ENCODE measurements at places on chromosomes 16 and 17.
A peak's percentile ranks its signal among the peaks of the same experiment; 100 is the strongest.

- no peak for DNase-seq
These were observed 61.8 kb downstream of the SMG6 start for GRCh38 chr17:2241823-2242222.

DNA sequence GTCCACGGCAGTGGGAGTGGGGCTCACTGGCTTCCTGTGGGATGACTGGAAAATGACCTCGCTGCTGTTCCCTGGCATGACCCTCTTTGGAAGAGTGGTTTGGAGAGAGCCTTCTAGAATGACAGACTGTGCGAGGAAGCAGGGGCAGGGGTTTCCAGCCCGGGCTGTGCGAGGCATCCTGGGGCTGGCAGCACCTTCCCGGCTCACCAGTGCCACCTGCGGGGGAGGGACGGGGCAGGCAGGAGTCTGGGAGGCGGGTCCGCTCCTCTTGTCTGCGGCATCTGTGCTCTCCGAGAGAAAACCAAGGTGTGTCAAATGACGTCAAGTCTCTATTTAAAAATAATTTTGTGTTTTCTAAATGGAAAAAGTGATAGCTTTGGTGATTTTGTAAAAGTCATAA is 7.8 kb upstream of the RNF213 start:
- DNase-seq = peak; percentile 38

DNA sequence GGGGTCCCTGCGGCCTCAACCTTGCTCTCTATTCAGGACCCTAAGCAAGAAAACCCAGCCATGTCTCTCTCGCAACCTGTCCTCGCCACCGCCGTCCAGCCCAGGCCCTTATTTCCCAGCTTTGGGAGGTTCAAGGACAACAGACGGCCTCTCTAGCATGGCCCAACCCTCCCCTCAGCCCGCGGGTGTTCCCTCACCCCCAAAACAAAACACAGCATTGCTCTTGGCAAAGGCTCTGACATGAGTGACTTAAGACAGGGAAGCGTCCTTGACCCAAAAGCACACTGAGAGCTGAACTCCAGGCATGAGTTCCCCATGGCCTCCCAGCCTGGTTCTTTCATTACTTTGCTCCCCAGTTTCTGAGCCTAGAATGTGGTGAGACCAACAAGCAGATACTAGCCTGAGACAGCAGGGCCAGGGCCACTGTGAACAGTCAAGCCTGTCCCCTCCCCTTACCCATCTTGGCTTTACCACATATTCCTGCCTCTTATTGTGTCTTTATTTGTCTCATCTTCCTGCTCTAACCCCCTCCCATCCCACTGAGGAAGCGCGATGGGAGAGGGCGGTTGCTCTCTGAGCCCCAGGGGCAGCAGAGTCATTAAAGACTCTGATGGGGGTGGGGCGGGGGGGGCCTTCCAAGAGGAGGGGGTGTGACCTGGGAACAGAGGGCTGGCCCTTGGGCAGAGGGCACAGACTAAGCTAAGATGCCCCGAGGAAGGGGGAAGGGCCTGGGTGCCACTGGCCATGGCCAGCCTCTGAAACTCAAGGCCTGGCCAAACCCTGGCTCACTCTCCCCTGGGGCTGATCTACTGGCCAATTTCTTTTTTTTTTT is 11.8 kb downstream of the SREBF1 start:
- no peak for DNase-seq

- no peak for DNase-seq
These were observed 8.1 kb downstream of the SMURF2 start for GRCh38 chr17:64653985-64654355.

DNA sequence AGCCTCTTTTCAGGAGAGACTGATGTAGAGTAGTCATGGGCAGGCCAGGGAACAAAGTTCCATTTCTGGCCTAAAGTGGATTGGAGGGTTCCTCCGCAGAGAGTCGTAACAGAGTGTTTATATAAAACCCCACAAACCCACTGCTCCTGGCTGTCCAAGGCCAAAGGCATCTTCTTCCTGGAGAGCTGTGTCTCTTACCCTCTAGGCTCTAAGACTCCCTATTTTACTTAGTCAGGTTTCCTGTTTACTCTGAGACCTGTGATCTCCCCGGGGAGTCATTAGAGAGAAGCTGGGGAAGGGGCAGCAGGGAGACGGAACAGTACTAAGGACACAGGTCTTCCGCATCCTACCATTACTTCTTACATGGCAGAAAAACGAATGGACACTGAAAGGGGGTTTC is 69.5 kb downstream of the HIC1 start:
- no peak for DNase-seq

DNA sequence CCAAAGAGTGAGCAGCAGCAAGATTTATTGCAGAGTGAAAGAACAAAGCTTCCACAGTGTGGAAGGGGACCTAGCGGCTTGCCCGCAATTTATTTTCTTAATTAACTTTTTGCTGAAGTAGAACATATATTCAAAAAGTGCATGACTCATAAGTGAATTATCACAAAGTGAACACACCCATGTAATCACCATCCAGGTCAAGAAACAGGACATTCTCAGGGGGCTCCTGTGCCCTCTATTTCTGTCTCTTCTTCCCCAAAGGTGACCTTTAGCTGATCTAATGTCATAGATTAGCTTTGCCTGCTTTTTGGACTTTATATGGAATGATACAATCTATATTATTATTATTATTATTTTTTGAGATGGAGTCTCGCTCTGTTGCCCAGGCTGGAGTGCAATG is 19.9 kb downstream of the ERAL1 start:
- DNase-seq = no peak

GRCh38 chr17:69678206-69678605 is 263.7 kb downstream of the MAP2K6 start:
- DNase-seq = no peak

GRCh38 chr16:56319376-56319775 is 106.0 kb downstream of the AMFR start:
- no peak for DNase-seq

DNA sequence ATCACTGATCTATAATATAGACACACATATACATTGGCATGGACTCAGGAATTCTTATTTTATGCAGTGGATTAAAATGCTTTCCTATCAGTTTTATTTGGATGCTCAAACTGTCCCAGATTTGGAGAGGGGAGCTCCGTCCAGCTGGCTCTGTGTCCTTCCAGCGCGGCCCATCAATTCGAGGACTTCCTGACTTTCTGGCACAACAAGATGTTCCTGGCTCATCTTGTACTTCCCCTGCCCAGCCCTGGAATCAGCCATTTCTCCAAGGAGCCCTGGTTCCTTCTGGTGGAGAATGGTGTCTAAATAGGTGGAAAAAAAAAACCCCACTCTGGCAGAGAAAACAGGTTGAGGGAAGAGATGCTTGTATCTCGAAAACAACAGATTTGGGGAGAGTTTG is 94.5 kb downstream of the CRISPLD2 start:
- DNase-seq = no peak

DNA sequence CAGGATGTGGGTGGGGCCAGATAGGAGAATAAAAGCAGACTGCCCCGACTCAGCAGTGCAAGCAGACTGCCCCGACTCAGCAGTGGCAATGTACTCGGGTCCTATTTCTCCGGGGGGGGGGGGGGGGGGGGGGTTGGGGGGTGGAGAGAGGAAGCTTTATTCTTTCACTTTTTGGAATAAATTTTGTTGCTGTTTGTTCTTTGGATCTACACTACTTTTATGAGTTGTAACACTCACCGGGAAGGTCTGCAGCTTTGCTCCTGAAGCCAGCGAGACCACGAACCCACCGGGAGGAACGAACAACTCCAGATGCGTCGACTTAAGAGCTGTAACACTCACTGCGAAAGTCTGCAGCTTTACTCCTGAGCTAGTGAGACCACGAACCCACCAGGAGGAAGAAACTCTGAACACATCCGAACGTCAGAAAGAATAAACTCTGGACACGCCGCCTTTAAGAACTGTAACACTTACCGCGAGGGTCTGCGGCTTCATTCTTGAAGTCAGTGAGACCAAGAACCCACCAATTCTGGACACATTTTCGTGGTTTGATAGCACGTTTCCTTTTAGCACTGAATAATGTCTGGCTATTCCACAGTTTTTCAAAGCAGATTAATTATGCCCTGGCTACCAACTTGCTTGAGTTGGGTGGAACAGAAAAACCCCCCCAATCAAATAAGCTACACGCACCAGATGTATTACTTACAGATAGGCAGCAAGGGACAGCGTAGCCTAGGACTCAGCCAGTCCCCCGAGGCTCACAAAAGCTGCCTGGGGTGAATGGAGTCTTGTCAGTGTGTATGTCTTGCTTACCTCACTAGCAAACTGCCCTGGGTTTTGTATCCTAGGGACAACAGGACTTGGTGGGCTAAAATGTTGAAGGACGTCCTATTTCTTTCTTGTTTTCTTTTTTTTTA is 11.9 kb downstream of the FZD2 start:
- DNase-seq = no peak

DNA sequence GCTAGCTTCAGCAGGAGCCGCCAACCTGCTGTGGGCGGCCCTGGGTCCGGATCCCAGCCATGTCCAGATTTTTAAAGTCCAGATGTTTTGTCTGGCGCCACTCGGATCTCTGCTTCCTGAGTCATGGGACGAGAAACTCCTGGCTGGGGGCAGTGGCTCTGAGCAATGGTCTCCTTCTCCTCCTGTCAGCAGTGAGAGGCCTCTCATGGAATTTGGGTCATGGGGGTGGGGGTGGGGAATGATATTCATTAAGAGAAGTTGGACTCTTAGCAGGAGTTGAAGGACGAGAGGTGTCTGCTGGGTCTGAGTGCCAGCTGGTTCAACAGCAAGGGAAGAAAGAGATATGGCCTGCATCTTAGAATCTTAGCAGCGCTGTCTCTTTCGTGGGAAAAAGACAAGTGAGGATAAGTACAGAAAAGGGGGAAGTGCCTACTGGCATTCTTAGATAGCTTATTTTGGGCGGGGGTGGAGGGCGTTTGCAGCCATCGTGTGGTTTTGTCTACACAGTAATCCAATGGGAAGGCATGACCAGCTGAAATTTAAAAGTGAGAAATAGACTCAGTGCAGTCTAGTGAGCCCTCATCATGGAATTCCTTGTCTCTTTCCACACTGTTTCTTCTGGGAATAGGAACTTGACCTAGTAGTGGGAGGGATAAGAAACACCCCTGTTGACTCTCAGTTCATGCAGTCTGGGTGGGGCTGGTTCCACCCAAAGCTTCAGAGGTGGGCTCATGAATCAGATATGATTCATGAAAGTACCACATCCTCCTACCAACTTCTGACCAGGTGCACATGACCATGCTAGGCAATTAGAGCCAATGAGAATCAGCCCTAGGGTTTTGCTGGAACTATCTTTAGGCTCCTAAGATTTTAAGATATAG is 80.5 kb downstream of the MYH13 start:
- DNase-seq = no peak

GRCh38 chr17:58693751-58694150 is 1.3 kb downstream of the RAD51C start:
- DNase-seq = no peak

DNA sequence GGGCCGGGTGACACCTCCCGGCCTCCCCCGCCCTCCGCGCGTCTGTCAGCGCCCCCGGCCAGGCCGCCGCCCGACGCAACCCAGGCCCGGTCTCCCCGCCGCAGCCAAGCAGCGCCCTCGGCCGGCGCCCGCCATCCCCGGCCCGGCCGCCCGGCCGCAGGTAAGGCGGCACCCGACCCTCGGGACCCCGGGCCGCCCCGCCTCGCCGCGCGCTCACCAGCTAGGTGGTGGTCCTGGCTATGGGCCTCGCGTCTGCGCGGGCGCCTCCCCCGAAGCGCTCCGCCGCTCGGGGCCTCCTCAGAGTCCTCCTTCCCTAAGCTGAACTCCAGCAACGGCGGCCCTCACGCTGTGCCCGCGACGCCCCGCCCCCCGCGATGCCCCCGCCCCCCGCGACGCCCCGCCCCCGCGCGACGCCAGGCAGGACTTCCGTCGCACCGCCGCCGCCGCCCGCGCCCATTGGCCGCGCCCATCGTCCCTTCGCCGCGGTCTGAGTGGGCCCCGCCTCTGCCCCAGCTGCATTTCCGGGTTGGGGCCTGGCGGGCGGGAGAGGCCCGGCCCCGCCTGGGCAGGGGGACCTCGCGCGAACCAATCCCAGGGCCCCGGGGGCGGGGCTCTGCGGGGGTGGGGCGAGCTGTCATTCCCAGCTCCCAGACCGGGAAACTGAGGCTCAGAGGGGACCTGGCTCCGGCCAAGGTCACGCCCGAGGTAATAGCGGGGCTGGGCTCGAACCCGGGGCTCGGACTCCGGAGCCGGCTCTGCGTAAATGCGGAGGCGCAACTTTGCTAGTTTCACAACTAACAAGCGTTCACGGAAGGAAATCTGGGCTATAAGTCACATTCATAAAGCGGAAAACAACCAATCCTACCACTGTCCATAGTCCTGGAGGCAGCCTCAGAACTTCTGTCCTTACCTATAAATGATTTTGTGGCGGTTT is 9.0 kb upstream of the KCTD5 start:
- DNase-seq = peak; percentile 77

GRCh38 chr17:10674704-10675103 is 17.6 kb upstream of the MYH3 start:
- DNase-seq = no peak

DNA sequence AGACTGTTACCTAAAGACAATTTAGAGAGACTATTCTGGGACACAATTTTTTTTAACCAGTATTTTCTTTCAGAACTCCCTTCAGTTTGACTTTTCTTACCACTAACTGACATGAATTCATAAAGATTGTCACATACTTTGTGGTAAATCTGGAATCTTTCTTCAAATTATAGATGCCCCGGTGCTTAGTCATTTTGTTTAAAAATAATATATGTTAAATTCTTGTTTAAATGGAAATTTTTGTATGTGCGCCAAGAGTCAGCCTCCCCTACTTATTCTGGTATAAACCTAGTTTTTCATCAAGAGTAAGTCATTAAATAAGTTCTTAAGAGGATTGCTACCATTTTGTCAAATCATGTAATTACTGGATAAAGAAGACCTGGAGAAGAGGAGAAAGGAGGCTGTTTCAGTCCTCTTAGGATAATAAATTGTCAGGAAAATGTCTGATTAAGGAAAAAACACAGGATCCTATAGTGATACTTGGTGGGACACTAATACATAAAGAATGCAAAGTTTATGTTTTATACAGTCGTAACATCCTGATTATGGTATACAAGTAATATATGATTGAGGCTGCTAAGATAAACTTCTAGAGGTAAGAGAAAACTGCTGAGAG is 424.4 kb downstream of the PMP22 start:
- no peak for DNase-seq

DNA sequence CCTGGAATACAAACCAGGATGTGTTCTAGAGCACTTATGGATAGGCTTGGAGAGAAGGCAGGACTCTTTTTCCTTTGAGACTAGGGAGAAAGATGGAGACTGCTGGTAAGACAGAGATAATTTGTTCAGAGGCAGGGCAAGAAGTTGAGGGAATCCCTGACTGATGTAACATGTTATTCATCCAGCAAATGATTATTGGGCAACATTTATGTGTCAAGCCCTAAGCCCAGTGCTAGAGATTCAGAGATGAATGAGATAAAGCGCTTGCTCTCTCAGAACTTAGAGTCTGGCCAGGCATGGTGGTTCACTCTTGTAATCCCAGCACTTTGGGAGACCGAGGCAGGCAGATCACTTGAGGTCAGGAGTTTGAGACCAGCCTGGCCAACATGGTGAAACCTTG is 47.8 kb upstream of the NUFIP2 start:
- no peak for DNase-seq

All from NCI-H2107 (cell line).